NCI-H2107 (cell line): ENCODE measurements at places on chromosomes 4 and X.

- no peak for DNase-seq
Measured at GRCh38 chr4:92618968-92619367, 315.2 kb downstream of the GRID2 start.

- DNase-seq: peak; percentile 21
Measured at GRCh38 chrX:132612821-132613564, 124.2 kb upstream of the MBNL3 start.

GRCh38 chrX:87805829-87806490, 288.4 kb downstream of the KLHL4 start:
- no peak for DNase-seq

- DNase-seq: no peak
Measured at GRCh38 chr4:79431839-79432238, 23.8 kb upstream of the GK2 start.
